ENCODE measurements at places on chromosomes 7 and 10.

- no peak for DNase-seq
These were observed 570 bp downstream of the BMS1 start for GRCh38 chr10:42783181-42783549.

DNA sequence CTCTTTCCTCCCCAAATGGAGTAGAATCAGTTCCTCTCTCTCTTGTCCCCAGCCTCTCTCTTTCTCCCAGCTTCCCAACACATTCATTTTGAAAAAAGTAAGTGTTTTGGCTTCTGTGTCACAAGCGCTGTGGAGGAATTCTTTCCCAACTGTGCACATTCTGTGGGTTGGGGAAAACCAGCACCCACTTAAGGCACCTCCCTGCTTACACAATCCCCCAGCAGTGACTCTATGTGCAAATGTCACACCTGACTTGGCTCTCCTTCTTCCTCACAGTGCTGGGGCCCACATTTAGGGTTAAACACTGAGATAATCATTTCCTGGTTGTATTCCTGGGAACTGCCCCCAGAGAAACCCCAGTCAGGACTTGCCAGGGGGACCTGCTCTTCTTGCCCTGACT, 358.1 kb upstream of the ZNF32 start:
- DNase-seq, result no peak

- no peak for DNase-seq
These were observed 405 bp upstream of the ENTPD1 start for GRCh38 chr10:95755511-95756004.

- no peak for DNase-seq
These were observed 103.0 kb downstream of the JAZF1 start for GRCh38 chr7:28077616-28078015.

GRCh38 chr7:116653204-116653603, 18.8 kb upstream of the MET start:
- peak; percentile 47 for DNase-seq

DNA sequence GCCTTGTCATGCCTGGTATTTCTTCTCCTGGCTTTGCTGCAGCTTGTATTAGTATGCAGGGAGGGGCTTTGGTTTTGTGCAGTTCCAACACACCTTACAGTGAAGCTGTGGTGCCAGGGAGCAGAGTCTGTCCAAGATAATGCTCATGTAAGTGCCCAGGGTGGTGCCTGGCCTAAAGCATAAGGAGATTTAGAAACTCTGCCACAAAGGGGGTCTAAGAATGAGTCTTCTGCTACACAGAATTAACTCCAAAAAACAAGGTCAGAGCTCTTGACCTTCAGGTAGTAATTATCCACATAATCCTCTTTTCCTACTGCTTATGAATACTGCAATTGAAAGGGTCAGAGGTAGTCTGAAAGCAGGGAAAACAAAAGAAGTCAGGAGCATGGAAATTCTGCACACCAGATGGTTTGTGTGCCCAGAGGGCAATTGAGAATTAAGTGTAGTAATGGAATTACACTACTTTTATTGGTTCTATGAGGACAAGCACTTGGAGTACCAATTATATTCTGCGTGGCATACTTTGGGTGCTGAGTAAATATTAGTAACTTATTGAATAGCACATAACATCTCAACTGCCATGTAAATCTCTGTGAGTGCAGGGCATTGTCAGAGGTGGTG, 121.5 kb downstream of the KAT6B start:
- DNase-seq, result no peak

DNA sequence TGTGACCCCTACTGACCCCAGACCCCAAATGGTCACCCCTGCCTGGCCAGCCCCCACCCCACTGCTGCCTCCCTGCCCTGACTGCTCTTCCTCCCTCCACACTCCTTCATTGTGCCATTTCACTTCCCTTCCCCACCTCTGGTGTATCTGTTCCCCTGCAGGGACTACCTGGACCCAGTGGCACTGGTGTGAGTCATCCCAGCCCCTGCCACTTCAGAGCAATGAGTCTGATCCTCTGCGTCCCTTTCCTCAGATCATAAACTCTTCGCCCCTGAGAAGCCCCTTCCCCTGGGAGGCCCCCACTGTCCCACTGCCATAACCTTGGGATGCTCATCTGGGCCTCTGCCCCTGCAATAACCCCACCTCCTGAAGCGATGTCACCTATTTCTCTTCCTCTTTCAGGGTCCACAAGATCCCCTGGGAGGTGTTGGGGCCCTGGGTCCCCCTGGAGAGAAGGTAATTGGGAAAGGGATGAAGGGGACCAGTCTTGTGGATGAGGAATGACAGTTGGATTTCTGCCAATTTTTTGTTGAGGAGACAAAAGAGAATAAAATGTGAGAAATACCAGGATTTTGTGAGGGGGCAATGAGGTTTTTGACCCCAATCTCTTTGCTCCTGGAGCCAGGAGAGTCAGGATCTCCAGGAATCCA, 19.1 kb upstream of the VOPP1 start:
- no peak for DNase-seq

- no peak for DNase-seq
These were observed 371.7 kb upstream of the NRP1 start for GRCh38 chr10:33706191-33706590.

GRCh38 chr7:1898628-1899185, 228.6 kb downstream of the ELFN1 start:
- DNase-seq, result no peak

- no peak for DNase-seq
These were observed 84.4 kb downstream of the GLI3 start for GRCh38 chr7:42152329-42153205.

DNA sequence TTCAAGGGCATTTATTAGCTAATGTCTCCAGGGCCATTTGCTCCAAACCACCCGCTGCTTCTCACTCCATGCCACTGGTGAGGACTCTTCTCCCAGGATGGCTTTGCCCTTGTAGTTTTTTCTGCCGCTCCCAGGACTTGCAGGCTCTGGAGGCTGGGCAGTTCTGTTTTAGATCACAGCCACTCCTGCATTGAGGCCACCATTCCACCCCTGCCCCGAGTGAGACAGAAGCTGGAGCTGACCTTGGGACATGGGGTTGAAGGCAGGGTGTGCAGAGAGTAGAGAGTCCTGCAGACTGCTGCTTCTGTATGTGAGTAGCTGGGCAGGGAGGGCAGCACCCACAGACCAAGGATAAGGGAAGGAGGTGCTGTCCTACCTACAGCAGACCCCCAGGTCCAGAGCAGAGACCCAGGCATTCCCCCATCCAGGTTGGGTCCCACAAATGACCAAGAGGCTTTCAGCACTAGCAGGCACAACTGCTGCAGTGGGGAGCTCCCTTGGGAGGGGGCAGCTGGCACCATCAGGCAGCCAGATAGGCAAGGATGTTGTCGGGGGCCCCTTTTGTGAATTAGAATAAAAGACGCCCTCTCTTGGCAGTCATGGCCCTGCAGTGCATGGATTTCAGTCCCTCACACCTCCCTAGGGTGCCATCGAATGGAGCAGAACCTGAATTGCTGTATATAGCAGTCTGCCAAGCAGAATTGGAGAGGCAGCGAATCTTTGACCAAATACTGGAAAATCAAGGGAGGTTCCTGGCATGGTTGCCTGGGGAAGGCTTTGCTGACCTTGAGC, 22.7 kb upstream of the ADCYAP1R1 start:
- no peak for DNase-seq

- DNase-seq, result no peak
These were observed 28.2 kb upstream of the TLL2 start for GRCh38 chr10:96541921-96542320.

GRCh38 chr10:102770792-102771191, 27.0 kb downstream of the WBP1L start:
- no peak for DNase-seq

DNA sequence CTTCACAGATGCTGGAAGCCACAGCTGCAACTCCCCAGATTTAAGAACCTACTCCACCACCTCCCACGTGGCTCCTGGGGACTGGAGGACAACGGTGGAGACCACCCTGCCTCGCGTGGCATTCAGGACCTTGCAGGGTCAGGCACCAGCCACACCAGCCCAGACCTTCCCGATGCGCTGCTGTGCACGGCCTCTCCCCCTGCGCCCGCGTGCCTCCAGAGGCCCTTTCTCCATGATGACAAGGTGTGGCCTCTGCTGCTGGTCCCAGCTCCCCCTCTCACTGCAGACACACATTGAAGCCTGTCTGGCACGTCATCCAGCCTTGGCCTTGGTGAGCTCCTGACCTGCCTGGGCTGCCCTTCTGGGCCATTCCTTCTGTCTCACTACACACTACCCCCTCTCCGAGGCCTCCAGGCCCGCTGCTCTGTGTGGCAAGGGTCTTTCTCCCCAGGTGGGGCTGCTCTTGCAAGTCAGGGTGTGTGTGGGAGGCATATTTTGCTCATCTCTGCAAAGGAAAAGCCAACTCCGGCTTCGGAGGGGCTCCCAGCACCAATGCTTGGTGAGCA, 254.8 kb downstream of the MAD1L1 start:
- DNase-seq, result no peak

DNA sequence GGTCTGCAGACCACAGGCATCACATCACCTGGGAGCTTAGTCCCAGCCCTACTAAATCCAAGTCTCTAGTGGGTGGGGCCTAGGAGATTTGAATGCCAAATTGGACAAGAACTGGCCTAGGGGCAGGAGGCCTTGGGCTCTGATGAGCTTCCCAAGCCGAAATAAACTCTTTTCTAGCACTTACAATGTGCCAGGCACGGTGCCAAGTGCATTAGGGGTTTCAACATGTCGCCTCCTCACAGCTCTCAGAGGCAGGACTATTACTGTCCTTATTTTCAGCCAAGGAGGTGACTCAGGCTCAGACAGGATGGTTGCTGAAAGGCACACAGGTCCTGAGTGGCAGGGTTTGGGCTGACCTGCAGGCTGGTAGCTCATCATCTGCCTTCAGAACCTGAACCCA, 9.2 kb upstream of the CPA1 start:
- no peak for DNase-seq

DNA sequence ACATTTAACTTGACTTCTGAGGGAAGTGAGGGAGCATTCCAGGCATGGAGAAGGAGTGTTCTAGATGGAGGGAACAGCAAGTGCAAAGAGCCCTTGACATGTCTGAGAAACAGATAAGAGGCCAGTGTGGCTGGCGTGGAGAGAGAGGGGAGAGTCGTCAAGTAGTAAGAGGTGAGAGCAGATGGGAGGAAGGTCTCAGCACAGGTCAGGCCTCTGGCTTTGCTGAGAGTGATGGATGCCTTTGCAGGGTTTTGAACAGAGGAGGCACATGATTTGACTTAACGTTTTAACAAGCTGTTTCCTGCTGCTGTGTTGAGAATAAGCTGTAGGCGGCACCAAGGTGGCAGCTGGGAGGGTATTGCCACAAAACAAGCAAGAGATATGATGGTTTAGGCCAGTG, 97.2 kb downstream of the KAT6B start:
- peak; percentile 36 for DNase-seq

DNA sequence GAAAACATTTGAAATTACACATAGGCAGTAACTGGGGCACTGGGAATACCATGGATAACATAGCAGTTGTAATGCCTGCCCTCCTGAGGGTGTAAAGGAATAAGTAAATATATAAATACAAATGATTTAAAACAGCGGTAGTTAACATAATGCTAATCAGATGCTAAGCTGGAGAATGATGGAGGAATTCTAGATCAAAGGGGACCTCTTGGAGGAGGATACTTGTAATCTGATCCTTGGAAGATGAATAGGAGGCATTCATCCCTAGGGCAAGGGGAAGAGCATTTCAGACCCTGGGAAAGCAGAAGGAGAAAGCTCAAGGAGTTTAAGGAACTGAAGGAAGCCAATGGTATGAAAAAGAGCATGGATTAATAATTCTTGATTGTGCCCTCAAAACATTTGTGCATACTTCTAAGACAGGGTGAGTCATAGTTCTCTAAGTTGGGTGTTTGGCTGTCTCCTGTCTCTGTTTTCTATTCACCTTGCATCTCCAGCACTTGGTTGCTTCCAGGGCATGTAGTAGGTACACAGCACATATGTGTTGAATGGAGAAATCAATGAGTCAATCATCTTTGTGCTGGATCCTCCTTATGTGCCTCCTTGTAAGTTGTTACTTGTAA, 54.8 kb upstream of the PLPP4 start:
- DNase-seq, result no peak

DNA sequence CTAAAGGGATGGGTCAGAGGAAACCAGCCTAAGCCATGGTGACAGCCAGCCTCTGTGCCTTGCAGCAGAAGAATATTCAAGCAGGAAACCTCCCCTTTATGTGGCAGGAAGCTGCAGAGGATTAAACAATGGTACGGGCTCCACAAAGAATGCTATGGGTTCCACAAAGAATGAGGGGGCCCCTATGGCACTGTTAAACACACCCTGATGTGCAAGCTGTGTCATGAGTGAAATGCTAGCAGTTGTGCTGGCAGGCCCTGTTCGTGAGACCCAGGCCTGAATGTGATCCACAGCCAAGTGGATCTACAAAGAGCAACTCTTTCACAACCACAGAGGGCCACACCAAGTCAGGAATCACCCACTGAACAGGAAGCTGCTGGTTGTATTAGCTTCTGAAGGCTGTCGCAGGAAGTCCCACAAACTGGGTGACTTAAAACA, 68.9 kb downstream of the MYOF start:
- DNase-seq, result peak; percentile 89

DNA sequence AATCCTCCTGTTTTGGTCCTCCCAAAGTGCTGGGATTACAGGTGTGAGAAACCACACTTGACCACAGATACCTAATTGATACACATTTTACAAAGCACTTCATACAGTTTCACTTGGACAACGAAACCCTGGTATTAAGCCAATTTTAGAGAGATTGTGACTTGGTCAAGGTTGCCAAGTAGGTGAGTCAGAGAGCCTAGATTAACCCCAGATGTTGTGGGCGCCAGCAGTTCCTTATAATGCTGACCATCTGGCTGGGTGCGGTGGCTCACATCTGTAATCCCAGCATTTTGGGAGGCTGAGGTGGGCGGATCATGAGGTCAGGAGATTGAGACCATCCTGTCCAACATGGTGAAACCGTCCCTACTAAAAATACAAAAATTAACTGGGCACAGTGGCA, 4.9 kb upstream of the PHKG1 start:
- no peak for DNase-seq

GRCh38 chr7:120588416-120588815, 269.5 kb downstream of the TSPAN12 start:
- no peak for DNase-seq

DNA sequence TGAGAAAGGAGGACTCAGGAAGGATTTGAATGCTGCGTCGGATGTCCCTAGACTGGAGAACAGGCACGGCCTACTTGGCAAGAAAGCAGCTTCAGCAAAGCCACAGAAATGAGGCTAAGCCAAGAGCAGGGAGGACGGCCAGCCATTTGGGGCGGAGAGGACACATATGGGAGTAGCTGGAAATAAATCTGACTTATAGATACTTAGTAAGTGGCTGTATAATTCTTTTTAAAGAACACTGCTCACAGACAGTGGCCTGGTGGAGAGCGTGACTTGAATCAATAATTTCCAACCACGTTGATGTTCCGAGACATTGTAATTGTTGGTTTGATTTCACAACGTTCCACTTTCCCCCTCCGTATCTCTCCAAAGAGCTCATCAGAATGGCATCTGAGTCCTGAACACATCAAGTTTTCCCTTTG, 67.7 kb upstream of the JCAD start:
- DNase-seq, result no peak
